Omental fat pad (tissue), 4 donors: ENCODE measurements at places on chromosomes 7 and 10. TPM values are rescaled to one million over a fixed set of nuclear protein-coding genes. Genes with fewer than 3 reads are reported as not detected.

The ARHGEF35 gene
- 4.3 TPM for total RNA-seq

The ENO4 gene
- 0.46 TPM for total RNA-seq

DNA sequence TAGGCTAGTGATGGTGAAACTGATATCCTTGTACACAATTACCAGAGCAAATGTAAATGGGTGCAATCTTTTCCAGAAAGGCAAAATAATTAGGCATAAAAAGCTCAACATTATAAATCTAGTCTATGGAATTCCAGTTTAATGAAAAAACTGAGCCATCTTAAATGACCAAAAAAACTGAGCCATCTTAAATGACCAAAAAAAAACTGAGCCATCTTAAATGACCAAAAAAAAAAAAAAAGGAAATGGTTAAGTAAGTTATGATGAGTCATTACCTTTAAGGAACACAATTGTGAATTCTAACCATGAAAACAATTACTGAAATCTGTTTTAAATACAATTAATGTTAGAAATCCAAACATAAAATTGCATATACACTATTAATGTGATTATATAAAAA is 25.3 kb downstream of the USP6NL start:
- DNase-seq: no peak

GRCh38 chr10:110224992-110225391 is 17.6 kb downstream of the MXI1 start:
- no peak for DNase-seq

GRCh38 chr7:88322151-88322550 is 15.5 kb upstream of the STEAP4 start:
- no peak for DNase-seq

DNA sequence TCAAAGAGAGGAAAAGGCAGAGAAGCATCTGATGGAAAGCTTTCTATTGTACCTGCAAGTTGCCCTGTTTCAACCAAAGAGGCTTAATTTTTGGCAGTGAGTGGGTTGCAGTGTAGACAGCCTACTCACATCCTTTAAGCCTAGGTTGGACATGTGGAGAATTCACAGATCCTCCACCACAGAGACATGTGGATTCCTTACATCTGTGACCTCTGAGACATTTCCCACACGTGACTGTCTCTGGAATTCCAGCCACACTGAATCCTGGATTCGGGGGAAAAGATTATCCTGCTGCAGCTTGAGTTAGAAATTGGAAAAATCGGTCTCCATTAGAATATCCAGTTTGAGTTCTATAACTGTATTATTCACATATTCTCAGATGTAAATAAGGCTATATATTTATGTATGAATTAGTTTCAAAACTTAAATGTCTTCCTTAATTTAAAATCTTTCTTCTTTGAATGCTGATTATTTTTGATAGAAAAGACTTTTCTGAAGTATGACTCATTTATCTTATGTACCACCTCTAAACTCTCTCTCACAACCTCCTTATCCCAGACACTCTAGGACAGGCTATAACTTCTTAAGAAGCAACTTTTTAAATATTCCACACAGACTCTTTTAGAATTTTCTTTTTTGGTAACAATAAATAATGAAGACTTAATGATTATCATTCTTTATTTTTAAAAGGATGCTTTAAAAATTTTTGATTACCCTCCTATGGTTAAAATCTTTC is 123.3 kb downstream of the TWIST1 start:
- DNase-seq: no peak

DNA sequence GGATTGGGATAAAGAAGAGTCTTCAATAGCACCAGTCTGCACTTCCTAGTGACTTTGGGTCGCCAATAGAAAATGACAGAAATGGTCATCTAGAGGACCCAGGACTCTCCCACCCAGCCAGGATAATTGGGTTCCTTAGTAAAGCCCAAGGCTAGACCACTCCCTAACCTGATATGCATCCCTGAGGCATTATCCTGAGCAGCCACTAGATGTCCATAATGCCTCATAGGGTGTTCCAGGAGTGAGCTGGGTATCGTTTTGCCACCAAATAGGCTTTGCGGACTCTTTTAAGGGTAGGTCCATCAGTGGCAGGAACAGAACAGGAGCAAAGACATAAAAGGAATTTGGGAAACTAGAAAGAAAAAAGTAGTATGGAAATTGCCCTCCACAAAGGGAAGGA is 4.5 kb upstream of the LRRC4 start:
- DNase-seq: no peak

DNA sequence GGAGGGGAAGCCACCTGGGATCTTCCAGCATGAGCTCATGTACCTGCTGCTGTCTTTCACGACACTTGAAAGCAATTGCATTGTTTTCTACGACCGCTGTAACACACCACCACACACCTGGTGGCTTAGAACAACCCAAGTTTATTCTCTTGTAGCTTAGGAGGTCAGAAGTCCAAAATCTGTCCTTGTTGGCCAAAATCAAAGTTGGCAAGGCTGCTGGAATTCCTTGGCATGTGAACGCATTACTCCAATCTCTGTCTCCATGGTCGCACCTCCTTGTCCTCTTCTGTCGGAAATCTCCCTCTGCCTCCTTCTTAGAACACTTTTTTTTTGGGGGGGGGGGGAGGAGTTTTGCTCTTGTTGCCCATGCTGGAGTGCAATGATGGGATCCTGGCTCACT is 305.7 kb downstream of the BAMBI start:
- no peak for DNase-seq

- DNase-seq: no peak
Measured at GRCh38 chr7:3246127-3246526, 54.9 kb upstream of the SDK1 start.

The FGL2 gene
- total RNA-seq: 53.6 TPM
